Fibroblast of skin of right quadriceps (primary cell): ENCODE measurements at places on chromosomes 3 and 15.
A peak's percentile ranks its signal among the peaks of the same experiment; 100 is the strongest.

DNA sequence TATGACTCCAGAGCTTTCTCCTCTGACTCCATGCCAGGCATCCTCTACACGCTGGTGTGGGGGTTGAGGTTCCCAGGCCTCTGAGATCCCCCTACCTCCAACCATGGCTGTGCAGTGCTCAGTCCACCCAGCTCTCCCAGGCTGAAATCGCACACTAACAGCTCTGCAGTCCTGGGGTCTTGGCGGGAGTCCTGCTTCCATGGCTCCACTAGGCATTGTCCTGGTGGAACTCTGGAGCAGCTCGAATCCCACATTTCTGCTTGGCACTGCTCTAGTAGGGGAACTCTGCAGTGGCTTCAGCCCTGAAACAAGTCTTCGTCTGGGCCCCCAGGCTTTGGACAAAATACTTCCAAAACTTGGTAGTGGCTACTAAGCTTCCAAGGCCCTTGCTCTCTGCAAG is 50.7 kb downstream of the ROPN1B start:
- no peak for DNase-seq

DNA sequence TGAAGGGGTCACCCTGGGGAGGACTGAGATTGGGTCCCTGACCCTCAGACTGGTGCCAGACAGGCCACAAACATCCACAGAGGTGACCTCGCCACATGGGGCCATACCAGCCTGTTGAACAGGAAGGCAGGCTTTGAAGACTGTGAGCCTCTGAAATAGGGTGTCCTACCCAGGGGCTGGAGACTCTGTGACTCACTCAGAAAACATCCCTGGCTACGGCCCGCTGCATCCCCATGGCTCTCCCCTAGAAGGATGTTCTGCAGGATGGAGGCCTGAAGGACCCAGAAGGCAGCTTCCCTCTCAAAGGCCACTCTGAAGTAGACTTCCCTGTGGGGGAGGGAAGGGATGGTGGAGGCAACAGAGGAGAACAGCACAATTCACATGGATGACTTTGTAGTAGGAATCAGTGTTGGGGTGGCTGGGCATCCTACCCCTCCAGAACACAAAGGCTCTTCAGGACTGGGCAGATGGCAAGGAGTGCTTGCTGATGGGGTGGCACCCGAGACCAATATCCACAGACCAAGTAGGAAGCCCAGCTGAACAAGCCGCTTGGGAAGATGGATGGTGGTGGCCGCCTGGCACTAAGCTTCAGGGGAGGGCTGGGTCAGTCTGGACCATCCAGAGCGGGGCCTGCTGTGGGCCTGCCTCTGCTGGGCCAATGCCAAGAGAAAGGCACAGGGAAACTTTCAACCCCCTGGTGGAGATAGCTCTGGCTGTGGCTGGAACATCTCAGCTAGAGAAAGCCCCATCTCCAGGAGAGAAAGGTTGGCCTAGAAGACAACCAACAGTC is 37.6 kb upstream of the DUSP7 start:
- peak; percentile 77 for DNase-seq

DNA sequence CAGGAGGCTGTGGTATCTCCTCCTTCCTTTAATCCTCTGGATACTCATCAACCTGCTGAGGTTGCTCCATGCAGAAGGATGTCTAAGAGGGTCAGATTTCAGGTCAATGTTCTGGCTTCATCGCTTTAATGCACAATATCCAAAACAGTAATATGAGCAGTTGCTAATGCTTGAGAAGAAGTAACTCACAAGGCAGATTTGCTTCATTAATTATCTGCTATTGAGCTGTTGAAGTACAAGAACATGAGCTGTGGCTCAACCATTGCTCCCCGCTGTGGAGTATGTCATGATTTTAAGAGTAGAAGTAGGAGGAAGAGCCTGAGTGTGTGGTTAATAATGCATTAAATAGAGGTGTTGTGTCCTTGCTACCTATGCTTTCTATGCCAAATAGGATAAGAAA is 1412.9 kb upstream of the ALCAM start:
- no peak for DNase-seq

GRCh38 chr3:105401691-105402149 is 35.0 kb downstream of the ALCAM start:
- DNase-seq: peak; percentile 44

GRCh38 chr15:92812271-92812670 is 87.9 kb upstream of the CHD2 start:
- no peak for DNase-seq

GRCh38 chr3:169389211-169389924 is 274.1 kb downstream of the MECOM start:
- no peak for DNase-seq

DNA sequence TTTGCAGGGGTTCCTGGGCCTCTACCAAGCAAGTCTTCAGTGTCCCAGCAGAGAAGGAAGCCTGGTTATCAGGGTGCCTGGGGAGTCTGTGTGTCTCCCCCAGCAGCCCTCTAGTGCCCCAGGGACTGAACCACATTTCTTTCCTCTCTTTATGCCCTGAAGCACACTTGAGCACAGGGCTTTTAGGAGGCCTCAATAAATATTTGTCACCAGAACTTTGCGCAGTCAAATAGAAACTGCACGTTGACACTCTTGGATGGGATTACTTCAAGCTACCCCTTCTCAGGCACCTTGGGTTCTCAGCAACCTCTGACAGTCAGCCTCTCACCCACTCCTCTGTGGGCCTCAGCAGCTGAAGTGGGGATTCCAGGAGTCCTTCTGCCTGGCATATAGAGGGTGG is 226.6 kb upstream of the HES1 start:
- no peak for DNase-seq

DNA sequence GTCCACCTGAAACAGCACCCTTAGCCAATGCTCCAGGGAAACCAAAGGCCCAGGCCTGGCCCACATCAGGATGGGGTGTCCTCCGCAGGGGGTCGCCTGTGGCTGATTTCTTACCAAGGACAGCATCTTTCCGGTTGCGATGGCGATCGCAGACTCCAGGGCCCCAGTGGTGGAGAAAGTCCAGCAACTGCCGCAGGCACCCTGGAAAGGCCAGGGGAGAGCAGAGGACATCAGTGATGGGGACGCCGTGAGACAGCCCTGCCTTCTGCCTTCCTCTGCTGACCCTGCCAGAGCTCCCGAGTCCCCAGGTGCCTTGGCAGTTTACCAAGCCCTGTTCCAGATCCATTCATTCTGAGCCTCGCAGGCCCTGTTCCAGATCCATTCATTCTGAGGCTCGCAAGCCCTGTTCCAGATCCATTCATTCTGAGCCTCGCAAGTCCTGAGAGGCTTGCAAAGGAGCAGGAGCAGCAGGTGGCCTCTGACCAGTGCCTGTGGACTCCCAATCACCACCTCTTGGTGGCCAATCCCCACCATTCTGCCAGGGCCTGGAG is 12.5 kb downstream of the CTSH start:
- no peak for DNase-seq

DNA sequence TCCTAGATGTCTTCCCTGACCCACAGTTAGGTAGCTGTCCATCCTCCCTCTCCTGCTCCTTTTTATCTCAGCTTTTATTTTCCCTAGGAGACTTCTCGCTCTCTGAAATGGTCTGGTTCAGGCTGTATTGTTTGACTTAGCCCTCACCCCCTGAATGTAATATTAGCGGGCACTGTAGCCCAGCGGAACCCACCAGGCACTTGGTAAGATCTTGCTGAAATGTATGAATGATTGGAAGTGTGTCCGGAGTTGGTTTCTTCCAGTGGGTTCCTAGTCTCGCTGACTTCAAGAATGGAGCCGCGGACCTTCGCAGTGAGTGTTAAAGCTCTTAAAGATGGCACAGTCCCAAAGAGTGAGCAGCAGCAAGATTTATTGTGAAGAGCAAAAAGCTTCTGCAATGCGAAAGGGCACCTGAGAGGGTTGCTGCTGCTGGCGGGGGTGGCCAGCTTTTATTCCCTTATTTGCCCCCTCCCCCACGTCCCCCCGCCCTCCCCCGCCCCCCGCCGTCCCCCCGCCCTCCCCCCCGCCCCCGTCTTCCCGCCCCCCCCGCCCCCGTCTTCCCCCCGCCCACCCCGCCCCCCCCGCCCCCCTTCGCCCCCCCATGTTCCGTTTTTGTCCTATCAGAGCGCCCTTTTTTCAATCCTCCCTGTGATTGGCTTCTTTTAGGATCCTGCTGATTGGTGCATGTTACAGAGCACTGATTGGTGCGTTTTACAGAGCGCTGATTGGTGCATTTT is 694 bp upstream of the EEFSEC start:
- peak; percentile 71 for DNase-seq

GRCh38 chr3:7305561-7305960 is 444.6 kb downstream of the GRM7 start:
- DNase-seq: no peak

- no peak for DNase-seq
Observed at GRCh38 chr15:36893276-36893675, 207.1 kb downstream of the MEIS2 start.

DNA sequence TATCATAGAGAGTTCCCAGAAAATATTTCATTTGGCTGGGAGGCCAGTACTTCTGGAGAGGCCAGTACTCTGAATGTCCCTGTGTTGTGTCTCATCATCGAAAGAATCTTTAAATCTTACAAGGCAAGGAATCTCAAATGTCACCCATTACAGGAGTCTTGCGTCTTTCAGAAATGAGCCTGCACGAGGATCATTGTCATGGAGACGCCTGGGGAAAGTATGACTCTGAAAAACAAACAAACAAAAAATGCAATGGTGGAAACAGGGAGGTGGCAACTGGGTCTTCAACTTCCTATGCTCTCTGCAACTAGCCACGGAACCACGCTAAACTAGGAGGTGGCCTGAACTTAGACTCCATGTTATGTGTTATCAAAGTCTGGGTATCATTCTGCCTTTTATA is 804.6 kb downstream of the EPHA3 start:
- no peak for DNase-seq

- DNase-seq: peak; percentile 42
Observed at GRCh38 chr3:4776980-4777581, 202.2 kb upstream of the BHLHE40 start.

DNA sequence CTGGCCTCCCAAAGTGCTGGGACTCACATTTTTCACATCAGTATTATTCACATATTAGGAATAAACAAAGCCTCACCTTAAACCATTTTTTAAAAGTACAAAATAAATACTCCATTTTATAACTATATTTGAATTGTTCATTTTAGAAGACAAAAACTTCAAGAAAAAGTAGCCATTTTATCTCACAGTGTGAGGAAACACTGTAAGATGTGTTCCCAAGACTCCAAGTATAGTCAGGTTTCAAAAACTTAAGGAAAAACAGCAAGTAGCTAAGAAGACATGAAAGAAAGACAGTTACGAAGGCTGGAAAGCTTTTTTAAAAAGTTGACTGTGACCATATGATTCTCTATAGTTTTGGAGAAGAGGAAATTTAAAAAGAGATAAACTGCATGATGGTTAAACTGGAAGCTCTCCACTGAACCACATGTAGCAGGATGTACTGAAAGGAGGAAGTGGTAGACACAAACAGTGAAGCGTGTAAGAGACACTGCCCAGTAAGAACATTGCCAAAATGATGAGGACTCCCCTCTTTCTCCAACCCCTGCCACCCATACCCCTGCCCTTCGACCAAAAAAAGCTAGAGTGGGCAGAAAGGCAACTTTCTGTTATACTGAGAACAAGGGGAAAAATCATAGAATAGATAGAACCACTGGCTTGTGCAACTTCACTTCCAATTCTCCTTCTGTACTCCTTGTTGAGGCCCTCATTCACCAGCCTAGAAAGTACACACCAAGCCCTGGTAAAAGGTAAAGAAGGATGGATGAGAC is 6.2 kb upstream of the TMF1 start:
- DNase-seq: no peak

DNA sequence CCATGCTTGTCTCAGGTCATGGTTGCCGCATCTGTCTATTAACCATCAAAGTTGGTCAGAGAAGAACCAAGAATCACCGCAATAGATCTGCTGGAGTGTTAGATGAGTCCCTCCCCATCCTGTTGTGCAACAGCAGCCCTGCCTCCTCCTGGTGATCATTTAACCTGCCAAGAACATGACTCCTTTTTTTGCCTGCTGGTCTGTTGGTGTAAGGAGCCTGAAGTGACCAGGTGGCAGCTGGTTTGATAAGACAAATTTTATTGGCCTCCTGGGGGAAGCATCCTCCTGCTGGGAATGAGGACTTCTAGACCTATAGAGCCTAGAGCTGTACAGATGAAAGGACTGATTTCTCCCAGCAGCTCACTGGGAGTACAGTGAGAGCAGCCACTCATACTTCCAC is 43.5 kb upstream of the RAF1 start:
- DNase-seq: no peak
